Smooth muscle cell of the umbilical artery (primary cell): ENCODE measurements at places on chromosomes 16 and 17. TPM values are rescaled to one million over a fixed set of nuclear protein-coding genes. Genes with fewer than 3 reads are reported as not detected.

Gene CXCL16
- total RNA-seq: 0.37 and 0.89 TPM in 2 replicates

Gene AATK
- total RNA-seq: 0.23 and 0.30 TPM in 2 replicates

Gene YPEL3
- 5.9 and 6.6 TPM in 2 replicates for total RNA-seq

Gene MYLK3
- total RNA-seq: under 0.01 and 0.32 TPM in 2 replicates

Gene HBZ
- not detected in 2 replicates for total RNA-seq

Gene USP7
- total RNA-seq: 44.2 and 85.8 TPM in 2 replicates

Gene BCO1
- not detected in 2 replicates for total RNA-seq

Gene RNF222
- not detected in 2 replicates for total RNA-seq

Gene WFIKKN1
- under 0.01 and 0.46 TPM in 2 replicates for total RNA-seq
